ENCODE measurements at places on chromosomes 2 and 18.

DNA sequence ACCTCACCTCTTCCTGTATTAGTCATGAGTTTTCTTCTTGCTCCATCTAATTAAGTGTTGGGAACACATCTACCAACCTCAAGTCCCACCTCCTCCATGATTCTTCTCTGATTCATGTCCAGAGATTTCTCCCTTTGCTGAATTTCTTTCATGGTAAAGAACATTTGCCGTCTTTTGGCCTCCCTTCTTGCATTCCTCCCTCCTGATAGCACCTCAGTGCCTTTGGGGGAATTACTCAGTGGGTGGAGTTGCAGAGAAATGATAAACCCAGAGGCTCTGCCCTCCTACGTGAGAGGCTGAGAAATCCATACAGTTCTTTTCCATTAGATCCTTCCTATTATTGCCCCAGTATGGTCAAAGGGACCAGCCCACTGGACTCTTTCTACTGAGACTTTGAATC is 651.9 kb downstream of the SLC4A3 start:
- DNase-seq = no peak

- DNase-seq = no peak
Observed at GRCh38 chr2:130957915-130958314, 121.2 kb downstream of the ARHGEF4 start.

GRCh38 chr2:218501665-218502064 is 66.5 kb downstream of the USP37 start:
- DNase-seq = no peak

GRCh38 chr2:239978411-239978810 is 46.7 kb downstream of the NDUFA10 start:
- no peak for DNase-seq

- no peak for DNase-seq
Observed at GRCh38 chr2:174635776-174636404, 38.3 kb upstream of the WIPF1 start.

- no peak for DNase-seq
Observed at GRCh38 chr18:10353791-10354190, 100.6 kb upstream of the APCDD1 start.

GRCh38 chr2:65819963-65820362 is 387.6 kb upstream of the SPRED2 start:
- no peak for DNase-seq

DNA sequence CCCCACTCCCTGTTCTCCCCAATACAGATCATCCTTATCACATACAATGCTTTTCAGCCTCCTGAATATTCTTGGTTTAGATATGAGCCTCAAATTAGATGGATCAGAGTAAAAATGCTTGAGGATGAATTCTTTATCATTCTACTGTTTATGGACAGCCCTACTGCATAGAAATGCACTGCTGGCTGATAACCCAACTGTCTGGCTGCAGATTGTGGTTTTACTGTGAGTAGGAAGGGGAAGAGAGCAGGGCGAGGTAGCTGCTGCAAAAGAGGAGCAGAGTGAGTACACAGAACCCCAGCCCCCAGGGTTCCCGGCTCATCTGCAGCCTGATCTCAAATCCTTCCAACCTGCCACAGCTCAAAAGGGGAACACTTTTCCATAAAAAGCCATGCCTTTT is 29.4 kb upstream of the NCOA1 start:
- no peak for DNase-seq

- DNase-seq = no peak
Observed at GRCh38 chr18:64258111-64258650, 109.3 kb upstream of the LINC00305 start.

DNA sequence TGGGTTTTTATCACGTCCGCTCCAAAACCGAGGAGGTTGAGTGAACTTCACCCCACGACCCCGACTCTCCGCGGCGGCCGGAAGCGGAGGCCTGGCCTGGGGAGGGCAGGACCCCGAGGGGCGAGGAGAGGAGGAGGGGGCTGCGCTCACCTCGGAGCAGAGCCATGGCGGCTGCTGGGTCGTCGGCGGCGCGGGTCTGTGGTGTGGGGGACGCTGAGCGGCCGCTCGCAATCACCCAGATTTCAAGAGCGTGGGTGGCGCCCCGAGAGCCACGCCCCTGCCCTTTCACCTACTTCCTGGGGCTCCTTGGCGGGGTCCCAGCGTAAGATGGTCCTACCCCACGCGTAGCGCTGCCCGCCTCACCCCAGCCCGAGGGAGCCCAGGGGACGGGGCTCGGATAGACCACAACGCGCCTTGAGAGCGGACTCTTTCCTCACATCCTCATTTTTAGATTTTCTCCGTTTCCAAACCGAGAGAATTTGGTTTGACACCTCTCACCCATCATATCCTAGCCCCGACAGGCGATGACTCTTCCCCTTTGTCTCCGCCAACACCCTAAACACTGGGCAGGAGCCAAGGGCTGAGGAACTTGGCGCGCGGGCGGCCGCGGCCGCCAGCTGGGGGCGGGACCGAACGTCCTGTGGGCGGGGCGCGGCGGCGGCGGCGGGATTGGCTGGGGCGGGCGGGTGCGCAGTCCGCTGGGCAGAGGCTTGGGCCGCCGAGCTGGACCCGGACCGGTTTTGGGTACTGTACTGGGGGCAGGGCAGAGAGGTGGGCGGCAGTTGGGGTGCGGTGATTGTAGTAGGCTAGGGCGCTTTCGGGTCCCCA is at the start of gene ACAA2:
TSS of gene ACAA2 (minus strand) at position 215 of the 828 bp plus-strand sequence. CDS start at position 166, 49 bp downstream.
- peak; percentile 81 for DNase-seq

DNA sequence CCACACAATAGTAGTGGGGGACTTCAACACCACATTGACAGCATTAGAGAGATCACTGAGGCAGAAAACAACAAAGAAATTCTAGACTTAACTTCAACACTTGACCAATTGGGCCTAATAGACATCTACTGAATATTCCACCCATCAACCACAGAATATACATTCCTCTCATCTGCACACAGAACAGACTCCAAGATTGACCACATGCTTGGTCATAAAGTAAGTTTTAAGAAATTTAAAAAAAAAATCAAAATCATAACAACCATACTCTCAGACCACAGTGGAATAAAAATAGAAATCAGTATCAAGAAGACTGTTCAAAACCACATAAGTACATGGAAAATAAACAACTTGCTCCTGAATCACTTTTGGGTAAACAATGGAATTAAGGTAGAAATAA is 9.0 kb upstream of the FLACC1 start:
- no peak for DNase-seq
